ENCODE measurements at places on chromosomes 1 and 21.
A peak's percentile ranks its signal among the peaks of the same experiment; 100 is the strongest.

GRCh38 chr1:155892796-155893195, 18.4 kb downstream of the RIT1 start:
- DNase-seq, result no peak

GRCh38 chr1:36772647-36773495, 261.4 kb downstream of the GRIK3 start:
- DNase-seq, result no peak

GRCh38 chr1:94602316-94602715, 60.8 kb upstream of the F3 start:
- DNase-seq, result no peak

- DNase-seq, result no peak
Measured at GRCh38 chr1:101299141-101299540, 62.3 kb downstream of the S1PR1 start.

DNA sequence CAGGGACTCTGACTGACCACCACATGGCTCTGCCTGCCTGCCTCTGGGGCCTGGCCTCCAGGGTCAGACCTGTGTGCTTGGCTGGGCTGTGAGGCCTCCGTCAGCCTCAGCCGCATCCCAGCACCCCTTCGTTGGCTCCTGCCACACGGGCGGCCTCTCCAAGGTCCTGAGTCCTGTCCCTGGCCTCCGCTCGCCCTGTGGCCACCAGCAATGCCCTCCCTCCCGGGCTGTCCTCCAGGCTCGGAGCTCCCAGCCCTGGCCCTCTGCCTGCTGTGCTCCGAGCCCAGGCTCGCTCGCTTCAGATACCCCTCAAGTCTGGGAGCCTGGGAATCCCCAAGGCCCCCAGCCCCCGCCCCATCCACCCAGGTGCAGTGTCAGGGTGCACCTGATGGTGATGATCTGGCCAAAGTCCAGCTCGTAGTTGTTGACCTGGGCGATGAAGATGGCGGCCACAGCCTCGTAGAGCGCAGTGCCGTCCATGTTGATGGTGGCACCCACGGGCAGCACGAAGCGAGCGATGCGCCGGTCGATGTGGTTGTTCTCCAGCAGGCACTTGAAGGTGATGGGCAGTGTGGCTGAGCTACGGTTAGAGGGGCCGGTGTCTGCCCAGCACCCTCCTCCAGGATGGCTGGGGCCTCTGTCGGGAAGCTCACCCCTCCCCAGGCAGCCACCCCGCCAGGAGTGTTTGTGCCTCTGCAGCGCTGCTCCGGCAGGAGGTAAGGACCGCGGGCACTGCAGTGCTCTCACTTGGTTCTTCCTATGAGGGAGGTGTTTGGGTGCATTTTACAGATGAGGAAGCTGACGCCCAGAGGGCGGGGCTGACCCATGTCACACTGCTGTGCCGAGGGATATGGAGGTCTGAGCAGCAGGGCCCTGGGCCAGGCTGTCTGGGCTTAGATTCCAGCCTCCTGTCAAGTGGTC, 28.5 kb downstream of the PODN start:
- DNase-seq, result no peak

GRCh38 chr1:51819810-51820209, 58.7 kb downstream of the NRDC start:
- DNase-seq, result no peak

DNA sequence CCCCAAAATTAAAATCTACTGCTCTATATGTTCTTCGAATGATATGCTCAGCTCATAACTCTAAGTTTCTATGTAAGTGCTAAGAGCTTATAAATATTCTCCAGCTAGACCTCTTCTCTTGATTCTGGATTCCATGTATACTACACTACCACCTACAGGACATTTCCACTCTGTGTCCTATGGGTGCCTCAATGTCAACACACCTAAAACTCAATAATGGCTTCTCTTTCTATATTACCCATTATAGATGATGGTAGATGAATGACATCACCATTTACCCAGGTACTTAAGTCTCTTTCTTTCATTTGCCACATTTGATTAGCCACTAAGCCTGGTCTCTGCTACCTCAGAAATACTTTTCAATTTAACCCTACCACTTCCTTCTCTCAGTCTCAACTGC, 41.3 kb downstream of the TBX19 start:
- DNase-seq, result peak; percentile 23

GRCh38 chr1:69077198-69077597, 490.5 kb upstream of the LRRC7 start:
- DNase-seq, result no peak

- DNase-seq, result no peak
Measured at GRCh38 chr1:164805399-164805798, 246.4 kb downstream of the PBX1 start.

DNA sequence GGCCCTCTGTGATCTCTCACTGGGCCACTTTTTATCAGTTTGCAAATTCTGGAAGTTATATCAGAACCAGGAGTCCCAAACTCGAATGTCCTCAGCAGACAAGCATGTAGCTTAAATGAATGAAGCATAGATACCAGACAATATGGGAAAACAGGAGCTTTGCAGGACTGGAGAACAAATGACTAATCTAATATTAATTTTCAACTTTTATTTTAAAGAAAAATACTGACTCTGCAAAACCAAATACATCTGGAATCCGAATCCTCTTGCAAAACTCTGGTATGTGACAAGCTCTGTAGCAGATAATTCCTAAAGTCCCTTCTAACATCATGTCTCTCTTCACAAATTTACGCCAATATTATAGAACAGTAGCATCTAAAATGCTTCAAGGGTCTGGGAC, 427.4 kb downstream of the TTLL7 start:
- DNase-seq, result no peak

DNA sequence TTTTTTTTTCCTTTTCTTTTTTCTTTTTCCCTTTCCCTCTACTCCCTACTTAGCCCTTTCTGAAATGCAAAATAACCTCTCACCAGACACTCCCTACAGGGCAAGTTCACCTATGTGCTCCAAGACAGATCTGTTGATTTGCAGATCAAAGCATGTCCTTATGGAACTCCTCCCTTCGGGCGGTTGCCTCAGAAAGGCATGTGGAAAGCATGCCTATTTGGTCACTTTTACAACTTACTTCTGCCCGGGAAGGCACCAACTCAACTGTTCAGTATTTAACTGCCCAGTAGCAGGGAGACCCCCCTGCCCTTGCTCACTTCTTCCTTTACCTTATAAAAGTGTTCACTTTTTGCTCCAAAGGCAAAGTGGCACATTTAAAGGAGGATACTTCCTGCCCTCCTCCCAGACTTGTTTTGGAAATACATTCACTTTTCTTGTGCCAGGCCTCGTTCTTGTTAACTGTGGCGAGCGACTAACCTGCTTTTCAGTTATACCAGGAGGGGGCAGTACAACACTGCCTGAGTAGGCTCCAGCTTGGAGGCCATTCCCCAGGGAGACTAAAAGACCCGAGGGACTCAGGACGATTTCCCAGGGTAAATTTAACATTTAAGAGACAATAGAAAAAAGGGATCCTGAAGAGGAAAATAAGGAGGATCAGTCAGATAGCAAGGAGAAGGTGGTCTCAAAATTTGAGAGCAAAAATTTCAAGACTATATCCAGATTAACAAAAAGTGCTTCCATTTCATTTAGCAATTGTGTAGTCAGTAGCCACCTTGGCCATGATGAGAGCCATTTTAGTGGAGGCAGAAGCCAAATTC, 12.3 kb upstream of the SLAMF7 start:
- peak; percentile 86 for DNase-seq

DNA sequence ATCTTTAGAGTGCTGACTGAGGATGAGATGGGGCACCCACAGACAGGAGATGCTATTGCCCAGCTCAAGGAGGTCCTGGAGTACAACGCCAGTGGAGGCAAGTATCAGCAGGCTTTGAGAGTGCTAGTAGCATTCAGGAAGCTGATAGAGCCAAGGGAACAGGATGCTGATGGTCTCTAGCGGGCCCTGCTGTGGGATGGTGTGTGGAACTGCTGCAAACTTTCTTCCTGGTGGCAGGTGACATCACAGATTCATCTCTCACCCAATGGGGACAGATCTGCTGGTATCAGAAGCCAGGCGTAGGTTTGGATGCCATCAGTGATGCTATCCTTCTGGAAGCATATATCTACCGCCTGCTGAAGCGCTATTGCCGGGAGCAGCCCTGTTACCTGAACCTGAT, 609.8 kb upstream of the NCAM2 start:
- peak; percentile 30 for DNase-seq

DNA sequence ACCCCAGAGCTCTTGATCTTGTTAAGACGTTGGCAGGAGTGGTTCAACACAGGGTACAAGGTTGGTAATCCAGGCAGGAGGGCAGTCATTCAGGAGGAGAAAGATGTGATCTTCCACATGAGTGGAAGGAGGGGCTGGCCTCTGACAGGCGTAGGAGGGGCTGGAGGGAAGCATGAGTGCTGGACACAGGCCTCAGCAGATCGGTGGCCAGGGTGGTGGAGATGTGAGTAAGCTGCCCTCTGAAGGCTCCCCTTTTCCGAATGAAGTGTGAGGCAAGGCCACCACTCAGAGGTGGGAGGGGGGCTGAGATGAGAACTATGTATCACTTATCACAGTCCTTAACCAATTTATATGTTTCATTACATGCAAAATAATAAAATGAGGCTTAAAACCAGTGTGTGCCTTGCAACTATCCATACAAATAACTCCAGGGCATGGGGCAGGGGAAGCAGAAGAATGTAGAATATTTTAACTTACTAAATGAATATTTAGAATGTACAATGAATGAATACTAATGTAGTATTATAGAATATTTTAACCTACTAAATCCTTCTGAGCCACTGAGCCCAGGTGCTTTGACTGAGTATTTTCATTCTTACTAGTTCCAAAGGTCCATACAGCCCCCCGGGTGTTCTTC, 103.5 kb upstream of the TLR5 start:
- DNase-seq, result no peak

DNA sequence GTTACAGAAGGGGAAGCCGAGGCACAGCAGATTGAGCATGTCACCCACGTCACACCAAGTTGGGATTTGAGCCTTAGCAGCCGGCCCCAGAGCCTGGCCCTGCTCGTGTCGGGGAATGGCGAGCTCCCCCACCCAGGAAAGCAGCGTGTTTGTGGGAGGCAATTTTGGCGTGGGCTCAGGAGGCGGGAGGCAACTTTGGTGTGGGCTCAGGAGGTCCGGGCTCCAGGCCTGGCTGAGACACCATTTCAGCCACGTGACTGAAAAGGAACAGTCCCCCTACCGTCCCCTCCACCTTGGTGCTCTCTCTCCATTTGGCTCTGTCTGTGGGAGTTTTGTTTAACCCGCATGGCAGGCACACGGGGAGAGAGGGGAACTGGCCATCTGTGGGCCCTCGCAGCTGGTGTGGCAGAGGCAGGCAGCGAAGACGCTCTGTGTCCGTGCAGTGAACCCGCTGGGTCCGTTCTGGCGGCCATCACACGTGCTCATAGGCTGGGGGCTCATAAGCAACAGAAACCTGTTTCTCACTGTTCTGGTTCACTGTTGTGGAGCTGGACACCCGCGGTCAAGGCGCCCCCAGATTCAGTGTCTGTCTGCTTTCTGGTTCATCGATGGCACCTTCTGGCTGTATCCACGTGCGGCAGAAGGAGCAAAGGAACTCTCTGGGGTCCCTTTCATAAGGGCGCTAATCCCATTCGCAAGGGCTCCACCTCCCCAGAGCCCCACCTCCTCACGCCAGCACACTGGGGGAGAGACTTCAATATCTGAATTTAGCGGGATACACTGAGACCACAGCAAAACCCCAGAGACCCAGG, 110.2 kb downstream of the CRYAA start:
- no peak for DNase-seq
